ENCODE measurements at places on chromosomes 3 and 15.

GRCh38 chr3:136914739-136915138 is 43.0 kb upstream of the IL20RB start:
- no peak for DNase-seq

- no peak for DNase-seq
Measured at GRCh38 chr3:163368168-163368567, 1710.1 kb downstream of the SI start.

DNA sequence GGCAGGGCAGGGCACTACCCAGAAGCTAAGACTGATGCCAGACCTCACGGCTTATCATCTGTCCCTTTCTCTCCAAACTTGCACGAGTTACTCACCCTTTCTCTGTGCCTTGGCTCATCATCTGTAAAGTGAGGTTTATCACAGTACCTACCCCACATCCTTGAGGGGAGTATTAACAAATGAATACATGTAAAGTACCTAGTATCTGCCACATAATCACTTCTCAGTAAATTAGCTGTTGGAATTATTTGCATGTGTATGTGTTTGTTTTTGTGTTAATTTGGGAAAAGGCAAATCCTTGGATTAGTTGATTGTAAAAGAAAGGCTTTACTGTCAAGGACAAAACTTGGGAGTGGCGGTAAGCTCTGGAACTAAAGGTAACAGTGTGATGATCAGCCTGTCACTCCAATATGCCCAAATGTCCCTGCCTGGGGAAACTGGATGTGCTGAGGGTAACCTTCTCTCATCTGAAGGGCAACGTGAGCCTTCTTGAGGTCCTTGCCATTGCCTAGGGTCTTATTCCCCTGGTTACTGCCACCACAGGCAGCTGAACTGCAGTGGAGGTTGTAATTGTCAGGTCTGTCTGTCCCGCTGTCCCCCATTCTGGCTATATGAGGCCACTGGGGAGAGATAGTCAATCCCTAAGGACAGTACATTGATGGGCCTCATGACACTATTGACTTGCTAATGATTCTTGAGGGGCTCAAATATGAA is 269.4 kb downstream of the CLSTN2 start:
- no peak for DNase-seq

DNA sequence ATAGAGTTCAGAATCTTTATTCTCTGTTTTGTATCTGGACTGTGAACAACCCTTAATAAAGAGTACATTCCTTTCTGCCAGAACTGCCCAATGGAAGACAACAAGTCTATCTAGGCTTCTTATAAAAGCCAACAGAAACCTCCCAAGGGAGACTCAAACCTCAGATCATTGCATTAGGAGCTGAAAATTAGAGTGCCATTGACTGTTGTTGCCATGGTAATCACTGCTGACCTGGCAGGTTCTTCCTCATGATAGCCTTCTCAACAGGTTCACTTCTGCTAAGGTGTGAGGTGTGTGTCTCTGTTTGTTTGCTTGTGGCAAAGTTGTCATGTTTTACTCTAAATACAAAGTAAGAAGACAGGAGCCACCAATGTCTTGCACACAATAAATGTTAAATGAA is 79.2 kb downstream of the TMEM108 start:
- DNase-seq: no peak

- no peak for DNase-seq
Measured at GRCh38 chr3:188707381-188708288, 464.1 kb upstream of the TPRG1 start.

GRCh38 chr15:40536501-40536900 is 28.3 kb downstream of the CCDC32 start:
- no peak for DNase-seq

Measured in CD4-positive, alpha-beta T cell (primary cell).